ENCODE measurements at places on chromosomes 2 and 18.

DNA sequence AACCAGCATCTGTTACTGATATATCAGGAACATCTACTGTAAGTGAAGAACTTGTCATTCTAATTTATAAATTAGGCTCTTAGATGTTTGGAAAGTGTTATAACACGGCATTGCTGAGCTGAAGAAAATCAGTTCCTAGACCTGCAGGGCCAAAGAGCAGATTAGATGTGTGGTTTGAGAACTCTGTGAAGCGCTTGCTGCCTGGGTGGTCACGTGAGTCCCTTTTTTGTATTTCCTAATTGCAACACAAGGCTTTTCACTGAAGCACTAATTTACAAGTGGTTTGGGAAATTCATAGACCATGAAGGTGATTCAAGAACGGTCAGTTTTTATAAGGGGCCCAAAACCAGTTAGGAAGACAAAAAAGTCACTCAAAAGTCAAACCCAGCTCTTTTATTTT lies 106.9 kb upstream of the SP3 start:
- DNase-seq: no peak

GRCh38 chr2:9778012-9778411 lies 65.3 kb upstream of the TAF1B start:
- no peak for DNase-seq

GRCh38 chr2:39290433-39290832 lies 46.7 kb upstream of the CDKL4 start:
- DNase-seq: no peak

GRCh38 chr18:2412281-2412680 lies 159.0 kb downstream of the METTL4 start:
- no peak for DNase-seq

DNA sequence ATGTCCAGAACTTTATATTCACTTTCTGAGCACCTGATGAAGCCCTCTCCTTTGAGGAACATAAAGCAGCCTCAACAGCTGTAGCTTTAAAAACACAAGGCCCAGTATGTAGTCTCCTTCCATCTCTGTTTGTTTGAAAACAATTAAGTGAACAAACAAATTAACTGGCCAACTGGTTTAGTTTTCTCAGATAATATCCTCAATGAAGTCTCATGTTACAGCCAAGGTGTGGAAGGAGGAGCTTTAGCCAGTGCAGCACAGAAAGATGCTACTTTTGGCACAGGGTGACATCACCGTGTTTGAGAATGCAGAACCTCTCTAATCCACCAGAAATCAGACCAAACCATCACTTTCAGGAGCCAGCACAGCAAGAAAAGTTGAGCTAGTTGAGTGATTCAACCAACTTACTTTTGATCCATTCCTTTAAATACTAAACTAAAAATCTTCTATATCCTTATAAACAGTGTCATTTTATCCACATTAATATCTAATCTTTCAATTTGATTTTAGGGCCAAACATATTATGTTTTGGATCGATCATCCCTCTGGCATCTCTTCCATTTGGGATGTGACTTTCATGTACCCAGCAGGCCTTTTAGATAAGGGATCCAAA lies 488.7 kb downstream of the ARHGAP15 start:
- DNase-seq: no peak

DNA sequence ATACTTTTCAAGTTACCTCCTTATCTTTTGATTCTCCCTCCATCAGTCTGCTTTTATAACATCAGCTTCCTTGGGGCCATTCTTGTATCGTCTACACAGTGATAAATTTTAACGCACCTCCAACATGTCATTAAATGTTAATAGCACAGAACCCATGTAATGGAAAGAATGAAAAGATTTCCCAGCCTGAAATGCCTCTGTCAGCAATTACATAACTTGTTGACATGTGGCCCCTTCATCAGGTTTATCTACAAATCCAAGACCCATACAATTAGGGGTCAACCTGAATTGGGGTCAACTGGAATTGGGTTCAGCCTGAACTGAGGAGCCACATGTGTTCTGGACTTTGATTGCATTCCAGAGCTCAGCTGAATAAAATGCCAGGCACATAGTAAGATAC lies 148.2 kb upstream of the KLF7 start:
- DNase-seq: no peak

- no peak for DNase-seq
These were observed 16.6 kb downstream of the SESTD1 start for GRCh38 chr2:179248024-179248348.

DNA sequence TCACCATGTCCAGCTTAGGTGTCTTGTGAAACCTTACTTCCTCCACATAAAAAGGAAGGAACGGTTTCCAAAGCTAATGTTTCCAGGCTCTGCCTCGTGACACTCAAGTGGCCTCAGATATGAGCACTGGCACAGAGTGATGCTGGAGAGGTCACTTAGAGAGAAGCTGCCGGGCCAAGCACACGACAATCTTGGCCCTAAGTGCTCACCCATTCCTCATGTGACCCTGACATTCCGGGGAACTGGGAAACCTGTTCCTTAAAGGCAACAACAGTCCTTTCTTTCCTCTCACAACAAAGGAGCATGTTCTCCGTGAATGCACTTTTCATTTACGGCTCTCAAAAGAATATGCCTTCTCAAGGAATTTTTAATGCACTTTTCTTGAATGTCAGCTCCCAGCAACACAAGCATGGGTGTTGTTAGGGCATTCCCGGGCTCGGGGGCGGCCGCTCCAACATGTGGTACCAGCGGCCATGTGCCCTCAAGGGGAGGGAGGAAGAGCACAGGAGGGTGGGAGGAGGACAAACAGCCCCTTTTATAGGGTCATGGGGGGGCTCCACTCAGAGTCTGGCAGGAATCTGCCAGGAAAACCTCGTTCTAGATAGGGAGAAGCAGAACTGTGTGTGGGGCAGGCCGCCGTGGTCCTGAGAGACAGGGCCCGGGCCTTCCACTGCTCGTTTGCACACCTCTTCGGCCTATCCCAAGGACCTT lies 118.6 kb downstream of the MBP start:
- no peak for DNase-seq

- DNase-seq: no peak
These were observed 25.5 kb downstream of the ASAP2 start for GRCh38 chr2:9232166-9232479.

- no peak for DNase-seq
These were observed 165.5 kb downstream of the TGIF1 start for GRCh38 chr18:3615374-3615985.

DNA sequence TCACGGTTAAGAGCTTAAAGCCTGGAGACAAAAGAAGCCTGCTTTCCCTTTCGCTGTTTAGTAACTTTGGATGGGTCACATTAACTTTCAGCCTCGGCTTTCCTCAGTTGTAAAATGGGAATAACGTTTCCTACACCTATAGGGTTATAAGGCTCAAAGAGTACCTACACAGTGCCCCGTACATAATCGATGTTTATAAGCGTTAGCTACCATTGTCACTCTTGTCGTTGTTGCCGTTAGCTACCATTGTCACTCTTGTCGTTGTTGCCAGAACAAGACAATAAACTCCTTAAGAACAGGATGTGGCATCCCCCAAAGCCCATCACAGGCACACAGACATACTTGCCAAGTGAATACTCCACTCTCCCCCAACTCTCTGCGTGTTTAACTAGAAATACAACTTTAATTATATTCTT lies 901 bp upstream of the MFSD6 start:
- no peak for DNase-seq

GRCh38 chr2:121890041-121890440 lies 134.6 kb downstream of the TSN start:
- no peak for DNase-seq

DNA sequence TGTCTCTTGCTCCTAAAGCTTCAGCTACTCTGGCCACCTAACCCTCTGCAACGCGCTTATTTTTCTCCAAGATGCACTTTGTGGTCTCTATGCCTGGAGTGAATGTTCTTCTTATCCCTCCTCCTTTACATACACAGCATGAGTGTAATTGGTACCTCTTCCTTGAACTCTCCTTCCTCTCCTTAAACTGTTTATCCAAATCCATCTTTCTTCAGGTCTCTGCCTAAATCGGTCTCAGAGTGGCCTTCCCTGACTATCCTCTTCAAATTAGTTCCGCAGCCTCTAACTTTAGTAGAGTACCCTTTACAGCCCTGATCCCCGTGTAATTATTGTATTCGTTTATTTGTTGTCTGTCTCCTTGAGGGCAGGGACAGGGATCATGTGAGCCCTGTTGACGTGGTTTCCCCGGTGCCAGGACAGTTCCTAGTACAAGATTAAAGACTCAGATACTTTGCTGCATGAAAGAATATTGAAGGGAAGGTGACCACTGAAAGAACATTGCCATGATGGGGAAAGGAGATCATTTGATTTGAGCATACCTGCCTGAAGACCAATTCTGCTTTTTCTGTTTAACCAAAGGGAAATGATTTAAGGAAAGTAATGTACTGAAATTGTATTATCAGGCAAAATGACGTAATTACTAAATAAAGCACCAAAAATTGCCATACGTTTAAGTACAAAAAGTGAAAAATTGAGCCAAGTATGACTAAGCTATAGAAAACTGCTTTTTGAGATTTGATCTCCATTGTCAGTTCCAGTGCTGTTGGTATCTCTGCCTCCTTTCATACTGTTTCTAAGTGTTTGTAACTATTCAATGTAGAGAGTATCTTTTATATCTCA lies 1.2 kb downstream of the CNOT9 start:
- no peak for DNase-seq

GRCh38 chr2:37098416-37099118 lies 14.2 kb downstream of the GPATCH11 start:
- DNase-seq: no peak

DNA sequence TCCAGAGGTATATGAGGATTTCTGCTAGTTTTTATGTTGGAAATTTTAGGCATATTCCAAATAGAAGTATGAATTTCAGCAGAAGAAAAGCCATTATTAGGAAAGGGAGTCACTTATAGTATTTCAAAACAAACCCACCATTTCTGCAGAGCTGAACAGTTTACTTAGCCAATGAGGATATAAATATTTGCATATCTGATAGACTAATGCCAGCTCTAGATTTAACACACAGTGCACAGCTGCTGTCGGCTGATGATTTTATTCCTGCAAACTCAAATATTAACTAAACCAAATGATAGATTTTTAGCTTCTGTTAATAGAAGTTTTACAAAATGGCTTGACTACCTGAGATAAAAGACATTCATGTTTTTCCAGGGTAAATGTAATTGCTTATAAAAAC lies 375.8 kb upstream of the FANCL start:
- DNase-seq: no peak
